Stimulated activated CD8-positive, alpha-beta memory T cell treated with anti-CD3 and anti-CD28 coated beads, Interleukin-7, amount 100 ng/mL, for 1 hour (primary cell): ENCODE measurements at places on chromosomes 12 and 14.

GRCh38 chr12:69844416-69844815, 19.4 kb downstream of the MYRFL start:
- no peak for DNase-seq

- no peak for DNase-seq
Measured at GRCh38 chr14:64566651-64567122, 16.9 kb downstream of the PPP1R36 start.

GRCh38 chr12:92010368-92010767, 135.3 kb downstream of the BTG1 start:
- DNase-seq = no peak

- DNase-seq = no peak
Measured at GRCh38 chr14:23483236-23483854, 13.8 kb downstream of the NGDN start.

DNA sequence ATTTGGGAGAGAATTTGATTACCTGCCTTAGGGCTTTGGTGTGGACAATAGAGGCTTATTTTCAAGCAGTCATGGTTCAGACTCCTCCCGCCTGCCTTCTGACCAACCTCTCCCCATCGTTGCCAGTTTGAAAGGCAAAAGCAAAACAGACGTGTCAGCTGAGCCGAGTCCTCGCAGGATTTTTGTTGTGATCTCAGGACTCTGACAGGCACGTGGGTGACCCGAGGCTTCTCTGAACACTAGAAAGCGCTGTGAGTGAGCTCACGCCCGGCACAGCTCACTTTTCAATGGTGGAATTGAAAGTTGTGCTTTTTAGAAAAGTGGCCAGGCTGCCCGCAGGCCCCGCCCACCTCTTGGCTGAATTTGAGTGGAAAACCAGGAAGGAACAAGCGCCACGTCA, 130.1 kb downstream of the GLT1D1 start:
- DNase-seq = no peak

- DNase-seq = no peak
Measured at GRCh38 chr12:104219361-104219892, 3.8 kb downstream of the TXNRD1 start.

GRCh38 chr12:109702111-109702841, 11.3 kb upstream of the FAM222A start:
- DNase-seq = no peak

GRCh38 chr12:75979181-75979580, 52.4 kb downstream of the PHLDA1 start:
- no peak for DNase-seq

GRCh38 chr12:3745152-3745551, 7.8 kb downstream of the CRACR2A start:
- no peak for DNase-seq

DNA sequence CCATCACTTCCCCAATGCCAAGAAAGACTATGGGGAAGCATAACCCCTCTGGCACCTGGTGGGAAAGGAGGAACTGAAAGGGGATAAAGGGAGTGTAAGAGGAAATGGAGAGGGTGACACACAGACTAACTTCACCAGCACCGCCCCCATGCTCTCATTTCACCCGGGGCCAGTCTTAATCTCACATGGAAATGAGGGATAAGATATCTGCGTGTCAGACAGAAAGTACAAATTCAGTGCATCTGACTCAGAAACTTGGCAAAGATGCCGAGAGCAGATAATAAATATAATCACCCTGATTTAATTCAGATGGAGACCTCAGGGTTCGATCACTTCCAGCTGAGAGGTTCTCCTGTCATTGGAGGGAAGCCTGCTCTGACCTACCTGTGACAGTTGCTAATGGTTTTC, 191.6 kb downstream of the DUSP6 start:
- DNase-seq = no peak

- no peak for DNase-seq
Measured at GRCh38 chr14:64442300-64442988, 22.9 kb upstream of the AKAP5 start.

DNA sequence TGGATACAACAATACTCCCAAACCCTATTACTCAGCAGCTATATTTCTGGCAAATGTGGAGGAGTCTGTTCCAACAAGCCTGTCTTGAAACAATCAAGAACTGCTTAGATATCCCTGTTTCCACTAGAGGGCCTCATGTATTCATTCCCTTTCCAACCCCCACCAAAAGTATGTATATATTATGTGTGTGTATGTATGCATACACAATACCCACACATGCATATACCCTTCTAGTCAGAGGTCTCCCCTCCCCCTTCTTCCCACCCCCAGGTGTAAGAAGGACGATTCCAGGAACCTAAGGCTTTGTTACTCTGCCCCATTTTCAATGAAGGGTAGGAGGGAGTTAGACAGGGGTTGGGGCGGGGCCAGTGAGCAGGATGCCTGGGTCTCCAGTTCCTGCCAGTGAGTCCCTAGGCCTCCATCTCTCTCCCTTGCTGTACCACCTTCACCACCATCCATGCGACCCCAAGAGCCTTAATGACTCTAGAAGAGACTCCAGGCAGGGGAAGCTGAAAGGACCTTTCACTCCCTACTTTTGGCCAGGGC, at the start of gene DGKA:
Gene DGKA (plus strand): TSS at position 392 of the 546 bp plus-strand sequence. CDS start 5,342 bp downstream, outside the sequence.
- peak; percentile 34 for DNase-seq

- no peak for DNase-seq
Measured at GRCh38 chr12:46948936-46949545, 123.2 kb upstream of the SLC38A4 start.

DNA sequence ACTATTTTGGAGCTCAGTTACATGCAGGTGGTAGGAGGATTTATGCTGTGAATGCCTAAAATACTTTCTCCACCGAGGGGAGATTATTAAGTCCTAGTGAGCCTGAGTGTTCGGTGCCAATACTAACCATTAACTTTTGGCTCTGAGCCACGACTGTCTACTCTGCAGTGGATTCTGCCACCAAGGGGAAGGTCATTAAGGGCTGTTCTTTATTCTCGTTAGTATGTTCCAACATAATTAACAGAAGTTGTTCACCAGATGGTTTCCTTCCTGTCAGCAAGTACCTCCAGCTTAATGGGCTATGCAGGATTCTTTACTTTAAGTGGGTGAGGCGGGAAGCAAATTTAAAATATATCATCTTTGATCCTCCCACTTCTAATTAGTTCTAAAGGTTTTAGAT, 326.3 kb downstream of the BMP4 start:
- no peak for DNase-seq

GRCh38 chr14:58633831-58634230, 3.9 kb upstream of the DACT1 start:
- DNase-seq = no peak

- no peak for DNase-seq
Measured at GRCh38 chr14:102029956-102030355, 56.9 kb downstream of the HSP90AA1 start.

- no peak for DNase-seq
Measured at GRCh38 chr12:122537021-122537420, 10.0 kb downstream of the KNTC1 start.

DNA sequence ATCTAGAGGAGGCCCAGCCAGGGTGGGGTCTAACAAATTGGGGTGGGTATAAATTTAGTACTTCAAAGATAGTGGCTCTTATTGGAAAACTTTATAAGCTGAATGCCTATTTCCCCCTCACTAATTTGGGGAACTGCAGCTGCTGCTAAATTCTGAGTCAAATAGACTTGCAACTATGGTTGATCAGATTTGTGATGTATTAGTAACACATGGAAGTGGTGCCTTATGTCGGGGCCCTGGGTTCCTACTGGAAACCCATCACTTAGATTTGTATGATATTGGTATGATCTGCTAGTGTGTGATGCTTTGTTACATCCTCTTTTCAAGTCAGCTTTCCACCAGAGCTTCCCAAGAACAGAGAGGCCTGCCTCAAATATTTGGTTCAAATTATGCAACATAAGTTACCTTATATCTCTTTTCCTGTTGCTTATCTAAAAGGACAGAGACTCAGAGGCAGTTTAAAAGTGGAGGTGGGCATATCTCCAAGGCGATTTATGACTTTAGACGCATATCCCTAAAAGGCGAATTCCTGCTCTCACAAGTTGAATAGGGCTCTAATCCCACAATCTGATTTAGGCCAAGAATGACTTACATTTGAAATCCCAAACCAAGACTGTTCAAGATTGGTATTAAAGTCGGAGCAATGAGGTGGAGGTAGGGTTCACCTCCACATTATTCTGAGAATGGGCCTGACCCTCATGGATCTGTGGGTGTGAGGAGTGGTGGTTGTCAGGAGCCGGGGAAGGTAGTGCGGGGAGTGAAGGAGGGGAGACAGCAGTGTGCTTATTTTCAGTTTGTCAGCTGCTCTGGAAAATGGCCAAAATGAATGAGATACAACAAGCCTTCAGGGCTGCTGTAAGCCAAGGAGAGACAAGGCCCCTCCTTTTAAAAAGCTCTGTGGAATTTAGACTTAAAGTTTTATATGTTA, 425.8 kb downstream of the RAD51B start:
- DNase-seq = no peak

GRCh38 chr12:93369505-93369904, 8.2 kb upstream of the NUDT4 start:
- DNase-seq = no peak

DNA sequence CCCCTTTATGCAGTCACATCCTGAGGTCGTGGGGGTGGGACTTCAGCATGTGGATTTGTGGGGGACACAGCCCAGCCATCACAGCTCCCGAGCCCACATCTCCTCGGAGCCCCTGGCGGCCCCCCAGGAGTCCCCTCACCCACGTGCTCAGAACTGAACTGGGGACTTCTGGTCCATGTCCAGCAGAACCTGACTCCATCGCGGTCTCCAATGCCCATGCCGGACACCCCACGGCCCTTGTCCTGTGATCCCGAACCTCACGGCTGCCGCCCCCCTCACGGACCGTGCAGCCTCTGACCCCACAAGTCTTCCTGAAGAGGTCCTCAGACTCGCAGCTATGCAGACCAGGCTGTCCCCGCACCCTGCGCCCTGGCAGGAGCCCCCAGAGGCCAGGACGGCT, 13.5 kb upstream of the FBRSL1 start:
- no peak for DNase-seq

DNA sequence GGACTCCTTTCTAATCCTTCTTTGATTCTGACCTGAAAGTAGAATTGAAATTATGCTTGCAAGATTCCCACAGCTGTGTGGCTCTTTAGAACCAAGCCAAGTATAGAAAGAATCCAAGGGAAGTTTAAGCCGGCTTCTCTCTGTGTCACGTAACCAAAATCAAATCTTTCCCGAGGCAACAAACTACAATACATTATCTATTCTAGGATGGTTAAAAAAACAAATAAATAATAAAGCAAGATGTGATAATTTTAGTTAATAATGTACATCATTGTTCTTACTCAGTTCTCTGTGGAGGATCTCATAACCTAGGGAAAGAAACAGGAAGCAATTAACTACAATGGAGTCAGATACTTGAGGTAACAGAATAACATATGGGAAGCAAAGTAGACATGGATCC, 78.1 kb upstream of the ST8SIA1 start:
- no peak for DNase-seq

DNA sequence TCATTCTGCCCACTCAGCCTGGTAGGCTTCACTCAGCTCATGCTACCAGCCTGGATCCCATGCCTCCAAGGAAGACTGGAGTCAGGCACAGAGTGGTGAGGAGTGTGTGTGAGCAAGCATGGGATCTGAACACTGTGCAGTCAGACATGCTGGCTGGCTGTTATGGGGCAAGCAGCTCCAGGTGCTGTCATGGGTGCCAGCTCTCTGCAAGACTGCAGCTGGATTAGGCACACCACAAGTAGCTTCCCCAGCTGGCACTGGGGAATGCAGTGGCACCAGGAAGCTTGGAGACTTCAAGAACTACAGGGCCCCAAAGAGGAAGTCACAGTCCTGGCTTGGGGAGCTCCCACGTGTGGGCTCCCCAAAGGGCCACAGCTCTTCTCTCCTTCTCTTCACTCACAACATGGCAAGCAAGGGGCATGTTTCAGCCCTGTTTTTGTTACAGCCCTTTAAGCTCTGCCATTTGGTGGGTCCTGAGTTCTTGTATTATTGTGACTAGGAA, 202.5 kb downstream of the VRK1 start:
- no peak for DNase-seq

DNA sequence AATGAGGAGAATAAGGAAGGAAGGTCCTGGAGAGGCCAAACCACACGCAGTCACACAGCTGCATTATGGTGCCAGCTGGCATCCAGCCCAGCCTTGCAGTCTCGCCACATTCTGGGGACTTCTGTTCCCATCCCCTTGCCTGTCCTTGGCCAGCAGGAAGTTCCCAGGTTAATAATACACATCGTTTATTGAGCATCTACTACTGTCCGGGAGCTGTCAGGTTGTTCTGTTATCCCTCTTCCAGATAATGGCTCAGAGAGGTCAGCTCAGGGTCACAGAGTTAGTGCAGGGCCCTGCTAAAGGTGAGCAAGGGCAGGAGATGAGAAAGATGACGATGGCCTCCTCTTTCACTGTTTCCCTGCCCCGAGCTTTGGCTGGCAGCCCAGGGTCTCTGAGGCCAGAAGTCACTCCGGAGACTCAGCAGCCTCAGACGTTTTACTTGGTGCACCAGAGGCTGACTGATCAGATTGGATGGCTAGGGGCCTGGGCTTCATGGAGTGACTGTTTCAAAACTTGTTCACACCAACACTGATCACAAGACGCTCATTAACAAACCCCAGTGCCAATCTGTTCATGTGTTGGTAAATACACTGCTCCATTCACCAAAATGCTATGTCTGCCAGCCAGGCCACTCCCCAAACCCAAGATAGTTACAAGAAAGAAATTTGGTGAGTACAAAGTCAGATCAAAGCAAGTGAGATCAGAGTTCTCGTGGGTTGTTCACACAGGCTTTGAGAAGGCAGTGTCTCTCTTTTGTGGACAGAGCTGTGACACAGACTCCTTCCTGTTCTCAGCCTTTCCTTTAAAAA, 79.2 kb downstream of the B4GALNT3 start:
- DNase-seq = no peak

DNA sequence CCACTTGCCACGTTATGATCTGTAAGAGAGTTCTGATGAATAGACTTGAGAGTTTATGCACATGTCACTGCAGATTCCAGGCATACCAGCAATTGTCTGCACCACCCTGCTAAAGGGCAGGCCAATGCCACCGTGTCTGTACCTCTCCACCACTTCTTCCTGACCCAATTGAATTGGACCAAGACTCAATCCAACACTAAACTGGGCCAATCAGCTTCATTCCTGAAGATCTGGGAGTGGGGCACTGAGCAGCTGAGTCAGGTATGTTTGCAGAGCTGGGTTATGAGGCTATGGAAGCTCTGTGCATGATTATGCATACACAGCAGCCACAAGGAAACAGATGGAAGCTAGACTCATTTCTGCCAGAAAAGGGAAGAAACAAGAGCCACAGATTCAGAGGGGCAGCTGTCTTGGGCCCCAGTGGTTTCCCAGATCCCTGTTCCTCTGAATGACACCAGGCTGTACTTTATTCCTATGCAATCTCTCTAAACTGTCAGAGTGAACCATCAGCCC, 28.0 kb downstream of the DAO start:
- no peak for DNase-seq

- DNase-seq = no peak
Measured at GRCh38 chr12:93115198-93115601, 186.1 kb upstream of the EEA1 start.

DNA sequence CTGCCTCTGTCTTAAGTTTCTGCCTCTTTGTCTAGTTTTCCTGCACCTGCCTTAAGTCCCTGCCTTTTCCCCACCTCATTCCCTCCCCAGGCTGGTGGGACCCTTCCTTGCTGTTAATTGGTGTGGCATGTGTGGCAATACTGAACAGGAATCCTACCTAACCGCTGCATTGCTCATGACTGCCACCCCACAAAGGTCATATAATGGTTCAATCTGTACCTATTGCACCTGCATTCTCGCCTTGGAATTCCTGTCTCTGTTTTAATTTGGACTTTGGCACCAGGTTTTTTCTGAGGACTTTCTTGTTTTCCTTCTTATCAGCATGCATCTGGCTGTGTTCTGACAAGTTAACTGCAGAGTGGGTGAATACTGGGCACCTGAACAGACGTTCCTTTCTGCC, 966.2 kb upstream of the TMEM132C start:
- DNase-seq = no peak
